A549 treated with Mapracorat at 1 μM for 4 hours (cell line): ENCODE measurements at places on chromosomes 3 and 15. TPM values are rescaled to one million over a fixed set of nuclear protein-coding genes. Genes with fewer than 3 reads are reported as not detected.

The FAM174B gene
- total RNA-seq = 6.3 to 9.6 TPM (median 7.3 TPM) in 5 replicates

The SLC9C1 gene
- total RNA-seq = not detected in 5 replicates

The HES1 gene
- 9.5 to 14.1 TPM (median 11.3 TPM) in 5 replicates for total RNA-seq

The HRH1 gene
- 5.7 to 8.7 TPM (median 7.3 TPM) in 5 replicates for total RNA-seq

The SMCO1 gene
- total RNA-seq = not detected in 5 replicates

The DPPA2 gene
- total RNA-seq = not detected in 5 replicates
